ENCODE measurements at places on chromosomes 2 and 18.

- DNase-seq: no peak
Observed at GRCh38 chr18:11533942-11534496, 75.4 kb upstream of the SLC35G4 start.

DNA sequence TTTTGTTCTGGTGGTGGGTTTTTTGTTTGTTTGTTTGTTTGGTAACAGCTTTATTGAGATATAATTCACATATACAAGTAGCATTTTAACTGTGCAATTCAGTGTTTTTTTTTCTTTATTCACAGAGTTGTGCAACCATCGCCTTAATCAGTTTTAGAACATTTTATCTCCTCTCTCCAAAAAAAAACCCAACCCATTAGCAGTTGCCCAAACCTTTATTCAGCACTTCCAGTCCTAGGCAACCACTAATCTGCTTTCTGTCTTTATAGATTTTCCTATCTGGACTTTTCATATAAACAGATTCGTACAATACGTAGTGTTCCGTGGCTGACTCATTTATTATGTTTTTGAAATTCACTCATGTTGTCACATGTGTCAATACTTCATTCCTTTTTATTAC is 38.7 kb downstream of the CCDC138 start:
- no peak for DNase-seq

DNA sequence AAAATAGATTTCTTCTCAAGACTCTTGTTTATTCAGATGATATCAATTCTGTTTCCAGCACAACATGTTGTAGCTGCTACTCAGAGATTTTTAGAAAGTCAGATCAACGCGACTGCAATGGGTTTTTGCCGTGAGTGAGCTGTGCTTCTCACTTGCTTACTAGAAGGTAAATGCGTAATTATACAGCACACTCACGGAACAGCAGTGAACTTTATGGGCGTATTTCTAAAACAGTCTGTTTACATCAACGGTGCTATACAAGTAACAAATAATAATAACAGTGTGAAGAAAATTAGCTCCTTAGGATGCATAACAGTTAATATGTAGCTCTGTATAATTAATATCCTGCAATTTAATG is 533.6 kb downstream of the RNF144A start:
- DNase-seq: no peak

DNA sequence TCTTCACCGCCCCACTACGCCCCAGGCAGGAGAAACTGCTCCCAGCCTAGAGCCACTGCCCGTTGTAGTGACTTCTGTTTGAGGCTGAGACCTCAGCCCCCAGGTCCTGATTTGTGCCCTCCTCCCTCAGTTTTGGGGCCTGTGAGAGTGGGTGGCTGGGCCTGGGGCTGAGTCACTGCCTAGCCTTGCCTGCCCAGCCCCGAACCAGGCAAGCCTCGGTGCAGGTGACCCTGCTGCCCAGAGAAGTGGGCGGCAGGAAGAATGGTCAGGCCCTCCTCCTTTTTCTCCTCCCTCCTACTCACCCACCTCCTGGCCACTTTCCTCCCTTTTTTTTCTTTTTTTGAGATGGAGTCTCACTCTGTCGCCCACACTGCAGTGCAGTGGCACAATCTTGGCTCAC is 66.6 kb downstream of the ZFP36L2 start:
- DNase-seq: no peak

GRCh38 chr2:230068651-230069055 is at the start of gene SLC16A14:
Gene SLC16A14, minus strand, starts transcription at chr2:230068924. Its CDS starts 9,572 bp downstream, at chr2:230059352.
- DNase-seq: no peak

DNA sequence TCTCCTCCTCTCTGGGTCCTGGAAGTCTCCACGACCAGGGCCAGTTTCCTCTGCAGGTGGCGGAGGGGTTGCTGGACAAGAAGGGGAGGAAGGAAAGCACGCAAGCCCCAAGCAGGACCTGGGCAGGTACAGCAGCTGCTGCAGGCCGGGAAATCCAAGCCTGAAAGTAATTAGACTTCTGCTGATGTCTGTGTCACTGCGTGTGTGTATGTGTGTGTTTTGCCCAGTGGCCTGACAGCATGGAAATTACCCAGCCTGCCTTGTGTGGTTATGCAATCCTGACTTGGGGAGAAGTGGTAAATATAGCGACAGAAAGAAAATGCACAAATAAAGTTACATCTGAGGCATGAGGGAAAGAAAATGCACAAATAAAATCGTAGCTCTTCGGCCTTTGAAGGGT is 121.8 kb upstream of the ZBTB14 start:
- DNase-seq: no peak
